ENCODE measurements at places on chromosomes 6 and 20.

GRCh38 chr20:62662422-62662821 lies 20.1 kb downstream of the SLCO4A1 start:
- DNase-seq: no peak

- no peak for DNase-seq
Observed at GRCh38 chr6:111832833-111833418, 40.3 kb downstream of the FYN start.

- DNase-seq: no peak
Observed at GRCh38 chr6:90516074-90516660, 70.7 kb downstream of the MAP3K7 start.

- no peak for DNase-seq
Observed at GRCh38 chr6:70886071-70886470, 70.8 kb downstream of the B3GAT2 start.

GRCh38 chr6:135137826-135138225 lies 43.3 kb upstream of the MYB start:
- DNase-seq: no peak

GRCh38 chr6:124961777-124962638 lies at the start of gene RNF217:
Gene RNF217, plus strand, starts transcription at chr6:124962437. Its CDS starts 108 bp downstream, at chr6:124962545.
- peak; percentile 42 for DNase-seq

- no peak for DNase-seq
Observed at GRCh38 chr6:36358226-36358915, 21.7 kb upstream of the BNIP5 start.

GRCh38 chr6:32298632-32299336 lies 72.9 kb downstream of the TSBP1 start:
- no peak for DNase-seq

- DNase-seq: no peak
Observed at GRCh38 chr20:49318430-49319207, 40.8 kb upstream of the ZNFX1 start.

GRCh38 chr6:109457562-109457996 lies 2.0 kb upstream of the MICAL1 start:
- DNase-seq: no peak

DNA sequence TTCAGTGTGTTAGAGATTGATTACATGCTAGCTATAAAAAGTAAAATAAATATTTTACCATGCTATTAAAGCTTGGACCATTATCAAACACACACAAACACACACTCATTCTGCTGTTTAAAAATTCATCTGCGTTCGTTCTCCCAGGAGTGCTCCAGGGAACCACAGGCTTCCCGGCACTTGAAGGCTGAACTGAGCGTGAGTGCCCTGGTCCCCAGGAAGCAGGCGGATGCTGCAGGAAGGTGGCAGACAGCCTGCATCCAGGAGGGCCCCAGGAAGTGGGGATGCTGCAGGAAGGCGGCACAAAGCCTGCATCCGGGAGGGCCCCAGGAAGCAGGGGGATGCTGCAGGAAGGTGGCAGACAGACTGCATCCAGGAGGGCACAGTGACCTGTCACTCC lies 147.2 kb upstream of the SNX9 start:
- DNase-seq: no peak

DNA sequence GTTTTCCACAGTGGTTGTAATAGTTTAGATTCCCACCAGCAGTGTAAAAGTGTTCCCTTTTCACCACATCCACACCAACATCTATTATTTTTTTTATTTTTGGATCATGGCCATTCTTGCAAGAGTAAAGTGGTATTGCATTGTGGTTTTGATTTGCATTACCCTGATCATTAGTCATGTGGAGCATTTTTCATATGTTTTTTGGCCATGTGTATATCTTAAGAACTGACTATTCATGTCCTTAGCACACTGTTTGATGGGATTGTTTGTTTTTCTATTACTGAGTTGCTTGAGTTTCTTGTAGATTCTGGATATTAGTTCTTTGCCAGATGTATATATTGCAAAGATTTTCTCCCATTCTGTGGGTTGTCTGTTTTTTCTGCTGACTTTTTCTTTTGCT lies 820.1 kb downstream of the TENT5A start:
- DNase-seq: no peak

All from BE2C (cell line).